ENCODE measurements at places on chromosomes 2 and 18. TPM values are rescaled to one million over a fixed set of nuclear protein-coding genes. Genes with fewer than 3 reads are reported as not detected.

- no peak for DNase-seq
- H3K4me1 ChIP-seq = peaks cover 9% of the 10 kb centered on the region
- H3K27me3 ChIP-seq = no peaks in the 10 kb centered on the region
Observed at GRCh38 chr2:217412721-217413120, 552.9 kb upstream of the TNP1 start.

- DNase-seq = no peak
- H3K27me3 ChIP-seq = peaks cover 6% of the 10 kb centered on the region
- peak overlapping the region; percentile 28 for H3K27ac ChIP-seq
- H3K4me3 ChIP-seq = peak overlapping the region; percentile 84
- H3K4me1 ChIP-seq = peaks cover 39% of the 10 kb centered on the region
- H3K36me3 ChIP-seq = peaks cover 4% of the 10 kb centered on the region
Observed at GRCh38 chr2:127388423-127389164, 819 bp upstream of the MAP3K2 start.

Gene ITGA4
- total RNA-seq = 75.6 TPM

DNA sequence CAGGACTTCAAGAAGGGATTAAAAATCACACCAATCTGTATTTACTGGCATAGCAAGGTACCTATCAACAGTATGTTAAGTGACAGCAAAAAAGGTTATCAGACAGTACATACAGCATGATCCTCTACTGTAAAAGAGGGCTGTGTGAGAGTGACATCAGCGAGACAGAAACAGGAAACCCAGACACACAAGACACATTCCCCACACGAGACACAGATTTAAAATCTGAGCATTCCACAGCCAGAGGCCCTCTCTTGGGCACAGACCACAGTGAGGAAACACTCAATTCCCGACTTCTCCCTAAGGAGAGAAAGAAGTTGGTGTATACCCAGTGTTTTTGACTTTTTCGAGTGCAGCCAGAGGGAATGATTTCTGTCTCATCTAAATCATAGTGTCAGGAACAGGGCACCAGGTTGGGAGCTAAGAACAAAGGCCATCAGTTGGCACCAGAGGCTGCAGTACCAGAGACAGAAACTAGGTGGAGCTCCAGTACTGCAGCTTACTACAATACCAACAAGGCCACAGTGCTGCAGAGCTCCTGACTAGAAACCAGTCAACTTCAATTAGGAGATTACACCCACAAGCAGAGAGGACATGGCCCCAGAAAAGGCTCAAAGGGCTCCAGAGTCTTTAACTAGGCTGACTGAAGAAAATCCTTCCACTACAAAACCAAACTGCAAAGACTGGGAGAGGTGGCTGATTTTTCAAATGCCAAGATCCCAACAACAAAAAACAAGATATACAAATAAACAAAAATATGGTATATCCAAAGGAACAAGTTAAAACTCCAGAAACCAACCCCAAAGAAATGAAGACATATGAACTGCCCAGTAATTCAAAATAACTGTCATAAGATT is 41.0 kb downstream of the UNC50 start:
- peak; percentile 80 for DNase-seq
- no peaks in the 10 kb centered on the region for H3K36me3 ChIP-seq
- H3K27me3 ChIP-seq = peaks cover 2% of the 10 kb centered on the region
- H3K27ac ChIP-seq = peak overlapping the region; percentile 51

Gene CDKL4
- total RNA-seq = 0.75 TPM

- no peak overlapping the region for H3K27ac ChIP-seq
- no peak overlapping the region for H3K4me3 ChIP-seq
- no peaks in the 10 kb centered on the region for H3K27me3 ChIP-seq
- no peak for DNase-seq
- peaks cover 3% of the 10 kb centered on the region for H3K36me3 ChIP-seq
- peaks cover 4% of the 10 kb centered on the region for H3K4me1 ChIP-seq
Observed at GRCh38 chr2:231732604-231733003, 24.3 kb downstream of the PTMA start.

Gene PMAIP1
- 4.6 TPM for total RNA-seq

Measured in neural crest cell (in vitro differentiated cells).